ENCODE measurements at places on chromosomes 7 and 10. TPM values are rescaled to one million over a fixed set of nuclear protein-coding genes. Genes with fewer than 3 reads are reported as not detected.

ZNF804B gene
- not detected for total RNA-seq

ALOX5 gene
- total RNA-seq = 1.5 TPM

SEMA3A gene
- 0.10 TPM for total RNA-seq

NUTM2E gene
- total RNA-seq = not detected

RAMP3 gene
- 27.4 TPM for total RNA-seq

PVRIG gene
- total RNA-seq = not detected

GRM3 gene
- not detected for total RNA-seq

SEM1 gene
- 22.7 TPM for total RNA-seq

DNA sequence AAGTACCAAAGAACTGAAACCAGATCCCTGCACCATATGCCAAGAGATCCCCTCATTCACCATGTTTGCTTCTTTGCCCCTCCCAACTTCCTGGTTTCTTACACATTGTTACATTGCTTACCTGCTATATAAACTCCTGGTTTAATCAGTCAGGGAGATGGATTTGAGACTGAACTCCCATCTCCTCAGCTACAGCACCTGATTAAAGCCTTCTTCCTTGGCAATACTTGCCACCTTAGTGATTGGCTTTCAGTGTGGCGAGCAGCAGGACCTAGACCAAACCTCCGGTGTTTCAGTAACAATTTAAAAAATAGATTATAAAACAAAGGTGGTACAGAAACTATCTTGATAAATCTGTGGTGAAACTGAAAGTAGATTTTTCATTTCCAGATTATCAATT lies 122.6 kb downstream of the ST7 start:
- peak overlapping the region; percentile 40 for H3K27ac ChIP-seq
- no peak for DNase-seq
- H3K36me3 ChIP-seq = no peaks in the 10 kb centered on the region
- H3K4me1 ChIP-seq = peaks cover 30% of the 10 kb centered on the region
- no peak overlapping the region for H3K4me3 ChIP-seq
- no peaks in the 10 kb centered on the region for H3K27me3 ChIP-seq

DNA sequence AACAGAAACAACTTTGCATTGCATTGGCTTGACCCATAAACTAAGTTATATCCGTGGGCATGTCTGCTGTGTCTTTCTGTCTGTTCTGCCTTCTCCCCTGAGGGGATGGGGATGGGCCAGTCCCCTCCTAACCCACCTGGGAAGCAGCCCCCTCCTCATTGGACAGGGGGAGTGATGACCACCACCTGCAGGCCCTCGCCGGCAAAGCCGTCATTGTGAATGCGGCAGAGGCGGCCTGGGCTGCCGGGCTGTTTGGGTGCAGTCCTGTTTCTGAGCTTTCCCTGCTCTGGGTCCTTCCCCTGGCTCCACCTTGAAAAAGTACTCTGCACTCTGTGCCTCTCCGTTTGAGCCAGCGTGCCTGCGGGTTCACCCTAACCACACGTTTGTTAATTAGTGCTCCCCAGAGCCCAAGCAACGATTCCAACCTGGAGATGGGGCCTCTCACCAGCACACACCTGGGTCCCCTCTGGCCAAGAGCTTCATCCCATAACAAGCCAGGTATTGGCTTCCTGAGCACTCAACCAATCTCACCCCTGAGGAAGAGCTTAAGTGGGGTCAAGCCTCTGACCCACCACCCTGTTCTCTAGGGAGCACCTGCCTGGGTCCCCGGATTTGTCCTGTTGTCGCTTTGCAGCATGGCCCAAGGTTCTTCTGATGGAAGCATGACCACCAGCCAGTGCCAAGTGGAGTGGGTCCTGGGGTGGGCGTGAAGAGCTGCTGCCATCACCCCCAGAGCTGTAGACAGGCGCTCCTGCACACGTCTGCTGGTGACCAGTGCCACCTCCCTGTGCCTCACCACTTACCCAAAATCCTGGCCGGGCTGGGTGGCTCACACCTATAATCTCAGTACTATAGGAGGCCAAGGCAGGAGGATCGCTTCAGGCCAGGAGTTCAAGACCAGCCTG lies 39.4 kb upstream of the ZMIZ2 start:
- H3K27ac ChIP-seq = no peak overlapping the region
- H3K4me3 ChIP-seq = no peak overlapping the region
- peak; percentile 20 for DNase-seq
- peaks cover 36% of the 10 kb centered on the region for H3K36me3 ChIP-seq
- H3K27me3 ChIP-seq = no peaks in the 10 kb centered on the region
- H3K4me1 ChIP-seq = peaks cover 11% of the 10 kb centered on the region

- no peaks in the 10 kb centered on the region for H3K27me3 ChIP-seq
- no peaks in the 10 kb centered on the region for H3K36me3 ChIP-seq
- H3K4me3 ChIP-seq = no peak overlapping the region
- H3K27ac ChIP-seq = no peak overlapping the region
- H3K4me1 ChIP-seq = no peaks in the 10 kb centered on the region
Observed at GRCh38 chr10:15197276-15197675, 28.8 kb upstream of the NMT2 start.

- no peak for DNase-seq
- no peak overlapping the region for H3K27ac ChIP-seq
- no peaks in the 10 kb centered on the region for H3K27me3 ChIP-seq
- H3K36me3 ChIP-seq = no peaks in the 10 kb centered on the region
- H3K4me1 ChIP-seq = peaks cover 7% of the 10 kb centered on the region
Observed at GRCh38 chr10:19993714-19994315, 177.6 kb downstream of the PLXDC2 start.

DNA sequence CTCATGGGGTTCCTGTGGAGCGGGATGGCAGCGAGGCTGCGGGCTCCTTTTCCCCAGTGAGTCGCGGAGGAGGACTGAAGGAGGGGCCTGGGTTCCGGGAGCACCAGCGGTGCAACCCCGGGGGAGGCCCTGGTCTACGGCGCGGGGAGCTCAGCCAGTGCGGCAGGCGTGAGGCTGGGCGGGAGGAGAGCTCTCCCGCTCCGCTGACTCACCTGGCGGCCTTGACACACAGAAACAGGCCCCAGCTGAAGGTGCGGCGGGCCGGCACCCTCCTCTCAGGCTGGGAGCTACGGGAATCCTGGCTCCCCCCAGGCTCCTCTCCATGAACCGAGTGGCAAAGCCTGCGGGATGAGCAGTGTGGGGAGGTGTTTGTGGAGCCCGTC lies 6.8 kb upstream of the NOM1 start:
- no peak overlapping the region for H3K27ac ChIP-seq
- no peak for DNase-seq
- H3K36me3 ChIP-seq = no peaks in the 10 kb centered on the region
- peaks cover 4% of the 10 kb centered on the region for H3K27me3 ChIP-seq

DNA sequence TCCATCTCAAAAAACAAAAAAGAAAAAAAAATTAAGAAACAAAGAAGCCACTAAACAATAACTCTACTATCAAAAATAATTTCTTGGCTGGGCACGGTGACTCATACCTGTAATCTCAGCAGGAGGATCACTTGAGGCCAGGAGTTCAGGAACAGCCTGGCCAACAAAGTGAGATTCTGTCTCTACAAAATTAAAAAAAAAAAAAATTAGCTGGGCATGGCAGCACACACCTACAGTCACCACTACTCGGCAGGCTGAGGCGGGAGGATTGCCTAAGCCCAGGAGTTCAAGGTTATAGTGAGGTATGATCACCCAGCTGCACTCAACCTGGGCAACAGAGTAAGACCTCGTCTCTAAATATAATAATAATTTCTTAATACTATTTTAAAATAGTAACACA lies 69.0 kb downstream of the PARD3 start:
- peaks cover 45% of the 10 kb centered on the region for H3K4me1 ChIP-seq
- no peak for DNase-seq
- no peaks in the 10 kb centered on the region for H3K27me3 ChIP-seq
- no peak overlapping the region for H3K27ac ChIP-seq

DNA sequence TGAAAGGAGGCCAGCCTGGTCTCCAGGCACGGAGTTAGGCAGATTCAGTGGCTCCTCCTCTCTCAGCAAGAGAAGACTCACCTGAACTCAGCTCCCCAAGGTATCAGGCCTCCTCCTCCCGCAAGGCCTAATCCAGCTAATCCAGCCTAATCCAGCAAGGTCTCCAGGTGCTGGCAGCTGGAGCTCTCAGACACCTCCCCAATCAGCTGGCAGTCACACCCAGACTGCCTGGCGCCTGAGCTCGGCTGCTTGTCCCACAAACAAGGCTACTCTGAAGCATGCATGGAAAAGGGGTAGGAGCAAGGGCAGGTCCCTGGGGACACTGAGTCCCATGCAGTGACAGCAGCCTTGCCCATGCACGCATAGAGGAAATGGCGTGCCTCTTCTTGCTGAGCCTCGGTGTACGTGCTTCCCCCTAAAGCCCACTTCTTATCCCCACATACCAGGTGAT lies 3.3 kb upstream of the OPN4 start:
- no peak overlapping the region for H3K27ac ChIP-seq
- H3K36me3 ChIP-seq = no peaks in the 10 kb centered on the region
- H3K4me3 ChIP-seq = no peak overlapping the region
- no peaks in the 10 kb centered on the region for H3K27me3 ChIP-seq

DNA sequence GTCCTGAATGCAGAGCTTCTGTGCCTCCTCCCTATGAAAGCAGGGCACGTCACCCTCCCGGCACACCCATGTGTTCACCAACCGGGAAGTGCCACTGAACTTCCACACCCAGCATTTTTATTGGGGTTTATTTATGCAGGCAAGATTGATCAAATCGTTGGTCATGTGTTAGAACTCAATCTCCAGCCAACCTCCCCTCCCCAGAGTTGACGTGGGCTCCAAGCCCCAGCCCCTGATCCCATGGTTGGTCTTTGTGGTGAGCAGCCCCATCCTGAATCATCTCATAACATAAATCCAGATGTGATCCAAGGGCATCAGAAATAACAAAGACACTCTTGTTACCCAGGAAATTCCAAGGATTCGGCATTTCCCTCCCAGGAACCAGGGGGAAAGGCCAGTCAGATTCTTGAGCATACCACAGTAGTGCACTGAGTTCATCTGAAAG lies 151.2 kb downstream of the TPST1 start:
- H3K4me1 ChIP-seq = no peaks in the 10 kb centered on the region
- H3K27ac ChIP-seq = no peak overlapping the region
- H3K36me3 ChIP-seq = no peaks in the 10 kb centered on the region
- H3K4me3 ChIP-seq = no peak overlapping the region
- no peak for DNase-seq

DNA sequence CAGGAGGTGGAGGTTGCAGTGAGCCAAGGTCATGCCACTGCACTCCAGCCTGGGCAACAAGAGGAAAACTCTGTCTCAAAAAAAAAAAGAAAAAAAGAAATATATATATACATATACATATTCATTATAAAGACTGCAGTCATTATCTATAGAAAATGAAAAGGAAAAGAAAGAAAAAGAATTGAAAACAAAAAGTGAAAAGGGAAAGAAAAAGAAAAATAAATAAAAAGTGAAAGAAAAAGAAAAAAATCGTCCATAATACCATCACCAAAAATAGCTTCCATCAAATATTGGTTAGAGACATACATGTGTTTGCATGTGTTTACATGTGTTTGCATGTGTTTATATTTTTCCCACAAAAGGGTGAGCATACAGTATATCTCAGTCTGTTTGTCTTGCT lies 105.5 kb upstream of the PARD3 start:
- DNase-seq = no peak
- H3K4me1 ChIP-seq = no peaks in the 10 kb centered on the region
- no peak overlapping the region for H3K27ac ChIP-seq
- H3K4me3 ChIP-seq = no peak overlapping the region

DNA sequence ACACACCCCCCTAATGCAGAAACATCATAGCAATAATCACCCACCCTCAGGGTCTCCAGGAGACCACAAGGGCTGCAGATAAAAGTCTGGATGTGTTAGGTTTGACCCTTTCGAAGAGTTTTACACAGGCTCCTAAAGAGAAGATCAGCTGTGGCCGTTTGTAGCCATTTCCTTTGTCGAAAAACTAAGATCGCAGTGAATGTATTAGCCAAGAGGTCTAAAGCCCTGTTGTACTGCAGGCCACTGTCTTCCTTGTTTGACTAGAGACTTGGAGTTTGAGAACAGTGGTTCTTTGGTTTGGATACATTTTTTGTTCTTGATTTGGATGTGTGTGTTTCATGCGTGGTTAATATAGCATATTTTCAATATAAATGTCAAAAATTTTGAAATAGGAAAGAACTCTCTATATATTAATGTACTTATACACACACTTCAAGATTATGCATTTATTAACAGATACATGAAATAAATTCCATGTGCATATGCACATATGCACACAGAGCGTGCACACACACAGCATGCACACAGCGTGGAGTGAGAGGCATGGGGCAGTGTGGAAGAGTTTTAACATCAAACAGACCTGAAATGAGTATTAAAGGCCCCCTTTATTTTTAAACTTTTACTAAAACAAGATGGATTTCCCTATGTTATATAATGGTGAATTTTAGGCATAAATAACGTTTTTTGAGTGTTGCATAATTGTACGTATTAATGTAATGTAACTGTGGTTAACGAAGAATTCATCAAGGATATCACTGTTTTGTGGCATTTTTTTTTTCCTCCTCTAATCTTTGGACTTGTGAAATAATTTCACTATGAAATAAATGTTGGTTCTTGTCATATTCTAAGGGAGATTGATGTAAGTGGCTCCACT lies 2.2 kb downstream of the IKZF1 start:
- peaks cover 33% of the 10 kb centered on the region for H3K27me3 ChIP-seq
- DNase-seq = no peak
- H3K4me3 ChIP-seq = no peak overlapping the region
- no peak overlapping the region for H3K27ac ChIP-seq
- no peaks in the 10 kb centered on the region for H3K4me1 ChIP-seq
- no peaks in the 10 kb centered on the region for H3K36me3 ChIP-seq

DNA sequence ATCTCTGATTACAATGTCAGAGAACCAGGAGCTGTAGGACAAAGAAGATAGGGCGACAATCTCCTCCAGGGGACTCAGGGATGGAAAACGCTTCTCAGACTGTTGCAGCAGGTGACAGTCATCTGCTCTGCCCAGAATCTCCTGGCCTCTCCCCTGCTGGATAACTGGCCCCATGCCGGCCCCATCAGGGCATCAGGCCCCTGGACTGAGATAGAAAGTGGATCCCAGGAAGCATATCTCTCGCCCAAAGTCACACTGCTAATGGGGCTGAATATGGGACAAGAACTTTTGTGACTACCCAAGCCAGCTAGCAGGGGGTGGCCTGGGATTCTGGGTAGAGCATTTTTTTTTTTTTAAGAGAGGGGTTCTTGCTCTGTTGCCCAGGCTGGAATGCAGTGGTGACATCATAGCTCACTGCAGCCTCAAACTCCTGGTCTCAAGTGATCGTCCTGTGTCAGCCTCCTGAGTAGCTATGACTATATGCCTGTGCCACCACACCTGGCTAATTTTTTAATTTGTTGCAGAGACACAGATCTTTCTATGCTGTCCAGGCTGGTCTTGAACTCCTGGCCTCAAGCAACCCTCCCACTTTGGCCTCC lies 20.5 kb upstream of the MLXIPL start:
- DNase-seq = no peak
- H3K4me3 ChIP-seq = no peak overlapping the region
- H3K27ac ChIP-seq = no peak overlapping the region

GRCh38 chr10:131121511-131122035 lies 189.9 kb downstream of the TCERG1L start:
- H3K27ac ChIP-seq = no peak overlapping the region
- no peaks in the 10 kb centered on the region for H3K4me1 ChIP-seq
- H3K4me3 ChIP-seq = no peak overlapping the region
- DNase-seq = no peak
- no peaks in the 10 kb centered on the region for H3K27me3 ChIP-seq

GRCh38 chr7:135169964-135170273 lies 588 bp downstream of the CYREN start:
- H3K4me1 ChIP-seq = peaks cover 64% of the 10 kb centered on the region
- H3K27ac ChIP-seq = peak overlapping the region; percentile 93
- DNase-seq = no peak
- H3K27me3 ChIP-seq = no peaks in the 10 kb centered on the region
